NCI-H69 (cell line): ENCODE measurements at places on chromosomes 4 and X.
A peak's percentile ranks its signal among the peaks of the same experiment; 100 is the strongest.

GRCh38 chr4:154516318-154517029 is 24.9 kb upstream of the DCHS2 start:
- DNase-seq, result no peak

GRCh38 chrX:1941321-1941720 is 326.5 kb downstream of the ASMT start:
- no peak for DNase-seq

- no peak for DNase-seq
These were observed 459.5 kb downstream of the RAPGEF2 start for GRCh38 chr4:159562366-159562765.

DNA sequence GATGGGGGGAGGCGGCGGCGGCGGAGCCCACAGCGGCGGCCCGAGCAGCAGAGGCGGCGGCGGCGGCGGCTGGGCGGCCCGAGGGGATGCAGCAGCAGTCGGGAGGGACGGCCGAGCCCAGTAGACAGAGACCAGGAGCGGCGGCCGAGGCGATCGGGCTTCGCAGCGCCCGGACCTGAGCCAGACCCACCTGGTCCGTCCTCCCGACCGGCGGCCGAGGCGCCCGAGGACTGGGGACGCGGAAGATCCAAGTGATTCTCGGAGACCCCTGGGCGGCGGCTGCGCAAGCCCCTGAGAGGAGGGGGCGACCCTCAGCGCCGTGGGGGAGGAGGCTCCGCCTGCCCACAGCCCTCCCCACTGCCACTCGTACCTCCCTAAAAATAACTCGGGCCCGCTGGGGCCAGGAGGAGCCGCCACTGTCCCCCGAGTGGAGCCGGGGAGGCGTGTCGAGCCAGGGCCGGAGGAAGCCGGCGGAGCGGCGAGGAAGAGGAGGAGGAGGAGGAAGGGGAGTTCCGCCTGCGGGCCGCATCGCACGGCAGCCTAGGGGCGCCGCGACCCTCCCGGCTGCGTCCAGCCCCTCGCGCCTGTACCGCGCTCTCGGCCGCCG is 608 bp downstream of the RAPGEF2 start:
- DNase-seq, result peak; percentile 68

- DNase-seq, result no peak
These were observed 248.1 kb downstream of the OPHN1 start for GRCh38 chrX:68185161-68185560.

DNA sequence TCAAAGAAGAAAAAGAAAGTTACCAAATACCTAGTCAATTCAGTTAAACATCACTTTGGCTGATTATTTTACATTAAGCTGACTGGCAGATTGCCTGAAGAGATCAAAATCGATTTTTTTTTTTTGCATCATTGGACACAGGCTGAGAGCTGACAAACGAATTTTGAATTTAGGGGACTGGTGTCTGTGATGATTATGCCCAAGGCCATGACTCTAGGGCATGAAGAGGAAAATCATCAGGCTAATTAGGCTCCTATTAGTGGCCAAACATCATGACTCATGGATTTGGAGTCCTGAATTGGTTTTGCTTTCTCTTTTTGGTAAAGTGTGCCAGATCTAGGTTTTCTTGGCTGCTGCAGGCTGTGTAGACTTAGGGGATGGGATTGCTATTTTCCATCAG is 829.3 kb upstream of the LCORL start:
- DNase-seq, result no peak

GRCh38 chr4:44777115-44777514 is 50.8 kb upstream of the GNPDA2 start:
- DNase-seq, result no peak

- peak; percentile 7 for DNase-seq
These were observed 141.0 kb downstream of the ARX start for GRCh38 chrX:24874604-24875247.

DNA sequence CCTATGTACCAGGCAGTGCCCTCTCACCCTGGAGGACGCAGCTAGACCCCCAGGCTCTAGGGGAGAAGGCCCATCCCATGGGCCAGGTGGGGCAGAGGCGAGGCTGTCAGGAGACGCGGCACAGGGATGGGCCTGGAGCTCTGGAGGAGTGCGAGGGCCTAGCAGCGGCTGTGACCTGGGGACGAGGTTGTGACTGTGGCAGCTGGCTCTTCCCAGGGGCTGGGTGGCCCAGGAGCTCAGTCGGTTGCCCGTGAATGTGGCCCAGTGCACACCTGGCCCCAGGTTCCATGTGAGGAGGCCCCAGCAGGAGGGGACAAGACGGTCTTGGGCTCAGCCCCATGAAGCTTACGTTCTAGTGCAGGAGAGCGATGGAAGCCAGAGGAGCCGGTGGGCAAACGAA is 31.0 kb upstream of the ADRA2C start:
- DNase-seq, result no peak

GRCh38 chr4:38605753-38606586 is 58.0 kb upstream of the KLF3 start:
- DNase-seq, result peak; percentile 81

DNA sequence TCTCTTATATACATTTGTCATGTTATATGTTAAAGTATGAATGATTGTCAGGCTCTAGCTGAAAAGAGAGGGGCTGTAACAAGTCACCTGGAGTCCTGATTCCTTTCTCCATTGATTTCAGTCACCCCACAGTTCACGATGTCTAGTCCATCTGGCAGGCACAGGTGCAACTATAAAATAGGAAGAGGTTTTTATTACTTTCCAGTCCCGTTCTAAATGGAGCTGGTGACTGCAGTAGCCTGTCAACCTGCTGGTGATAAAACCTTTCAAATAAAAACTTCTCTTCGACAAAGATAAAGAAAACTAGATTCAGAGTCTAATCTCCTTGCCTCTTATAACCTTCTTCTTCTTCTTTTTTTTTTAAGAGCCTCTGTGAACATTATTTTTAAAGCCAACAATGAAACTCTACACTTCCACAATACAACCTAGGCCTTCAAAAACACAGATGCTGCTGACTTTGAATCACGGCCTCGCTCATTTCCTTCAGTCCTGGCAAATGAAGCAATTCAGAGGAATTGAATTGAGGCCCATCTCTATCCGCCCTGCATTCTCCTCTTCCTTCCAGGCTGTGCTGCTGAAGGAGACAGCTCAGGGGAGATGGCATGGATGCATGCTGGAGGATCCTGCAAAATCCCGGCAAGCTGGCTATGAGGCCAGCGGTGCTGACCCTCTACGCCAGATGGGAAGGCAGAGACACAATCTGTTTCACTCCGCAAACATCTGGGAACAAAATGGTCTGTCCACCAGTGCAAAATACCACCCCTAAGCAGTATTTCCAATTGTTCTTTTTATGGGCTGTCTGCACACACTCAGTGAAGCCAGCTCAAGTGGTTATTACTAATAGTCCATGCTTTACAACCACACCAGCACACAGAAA is 27.3 kb upstream of the CDKN2AIP start:
- DNase-seq, result peak; percentile 83

DNA sequence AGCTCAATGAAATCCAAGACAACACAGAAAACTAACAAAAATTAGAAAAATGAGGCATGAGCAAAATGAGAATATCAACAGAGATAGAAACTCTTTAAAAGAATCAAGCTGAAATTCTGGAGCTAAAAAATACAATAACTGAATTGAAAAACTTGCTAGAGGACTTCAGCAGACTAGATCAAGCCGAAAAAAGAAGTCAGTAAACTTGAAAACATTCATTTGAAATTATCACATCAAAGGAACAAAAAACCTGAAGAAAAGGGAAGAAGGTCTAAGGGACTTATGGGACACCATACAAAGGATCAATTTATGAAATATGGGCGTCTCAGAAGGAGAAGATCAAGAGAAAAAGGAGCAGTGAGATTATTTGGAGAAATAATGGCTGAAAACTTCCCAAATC is 131.3 kb downstream of the PTCHD1 start:
- DNase-seq, result no peak

GRCh38 chrX:135484641-135485289 is 35.7 kb upstream of the INTS6L start:
- DNase-seq, result peak; percentile 60

DNA sequence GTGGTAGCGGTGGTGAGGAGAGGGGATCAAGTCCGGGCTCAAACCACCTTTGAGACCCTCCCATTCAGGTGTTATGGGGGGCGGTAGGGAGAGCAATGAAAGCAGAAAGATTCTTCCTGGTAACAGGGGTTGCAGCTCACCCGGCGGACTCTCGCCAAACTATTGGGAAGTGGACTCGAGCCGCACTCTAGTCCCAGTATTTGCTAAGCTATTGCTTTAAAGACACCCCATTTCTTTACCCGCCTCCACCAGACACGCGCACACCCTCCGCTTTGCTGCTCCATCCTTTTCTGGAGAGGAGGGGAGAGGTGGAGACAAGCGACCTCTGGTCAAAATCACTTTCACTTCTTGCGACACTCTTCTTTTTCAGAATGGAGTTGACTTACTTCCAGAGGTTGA is 625 bp upstream of the GABRA4 start:
- DNase-seq, result no peak

DNA sequence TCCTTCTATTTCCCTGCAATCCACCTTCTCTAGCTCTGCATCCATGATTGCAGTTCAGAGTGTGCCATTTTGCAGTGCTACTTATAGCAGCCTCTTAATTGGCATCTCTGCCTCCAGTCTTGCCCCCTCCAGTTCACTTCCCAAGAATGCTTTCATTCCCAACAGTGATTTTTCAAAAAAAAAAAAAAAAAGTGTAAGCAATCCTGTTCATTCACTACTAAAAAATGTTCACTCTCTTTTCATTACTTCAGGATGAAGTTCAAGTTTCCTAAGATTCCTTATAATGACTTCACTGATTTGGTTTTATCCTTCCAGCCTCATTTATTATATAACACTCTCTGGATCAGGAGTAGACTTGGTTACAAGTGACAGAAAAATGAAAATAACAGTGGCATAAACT is 124.7 kb upstream of the LNX1 start:
- DNase-seq, result no peak

DNA sequence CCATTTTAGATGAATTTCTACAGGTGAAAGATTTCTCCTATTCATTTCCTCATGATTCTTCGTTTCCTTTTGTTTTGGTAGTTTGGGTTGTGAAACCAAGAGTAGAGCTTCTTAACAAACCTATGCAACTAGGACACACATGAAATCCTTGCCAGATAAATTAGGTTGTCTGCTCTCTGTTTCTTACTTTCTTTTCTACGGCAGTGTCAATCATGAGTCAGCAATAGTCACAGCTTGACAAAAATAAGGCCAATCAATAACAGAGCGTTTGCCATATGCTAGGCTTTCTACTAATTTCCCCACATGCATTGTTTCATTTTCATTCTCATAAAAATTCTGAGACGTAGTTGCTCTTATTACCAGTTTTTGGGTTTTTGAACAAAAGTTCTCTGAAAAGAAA is 20.3 kb downstream of the CLRN2 start:
- DNase-seq, result no peak

DNA sequence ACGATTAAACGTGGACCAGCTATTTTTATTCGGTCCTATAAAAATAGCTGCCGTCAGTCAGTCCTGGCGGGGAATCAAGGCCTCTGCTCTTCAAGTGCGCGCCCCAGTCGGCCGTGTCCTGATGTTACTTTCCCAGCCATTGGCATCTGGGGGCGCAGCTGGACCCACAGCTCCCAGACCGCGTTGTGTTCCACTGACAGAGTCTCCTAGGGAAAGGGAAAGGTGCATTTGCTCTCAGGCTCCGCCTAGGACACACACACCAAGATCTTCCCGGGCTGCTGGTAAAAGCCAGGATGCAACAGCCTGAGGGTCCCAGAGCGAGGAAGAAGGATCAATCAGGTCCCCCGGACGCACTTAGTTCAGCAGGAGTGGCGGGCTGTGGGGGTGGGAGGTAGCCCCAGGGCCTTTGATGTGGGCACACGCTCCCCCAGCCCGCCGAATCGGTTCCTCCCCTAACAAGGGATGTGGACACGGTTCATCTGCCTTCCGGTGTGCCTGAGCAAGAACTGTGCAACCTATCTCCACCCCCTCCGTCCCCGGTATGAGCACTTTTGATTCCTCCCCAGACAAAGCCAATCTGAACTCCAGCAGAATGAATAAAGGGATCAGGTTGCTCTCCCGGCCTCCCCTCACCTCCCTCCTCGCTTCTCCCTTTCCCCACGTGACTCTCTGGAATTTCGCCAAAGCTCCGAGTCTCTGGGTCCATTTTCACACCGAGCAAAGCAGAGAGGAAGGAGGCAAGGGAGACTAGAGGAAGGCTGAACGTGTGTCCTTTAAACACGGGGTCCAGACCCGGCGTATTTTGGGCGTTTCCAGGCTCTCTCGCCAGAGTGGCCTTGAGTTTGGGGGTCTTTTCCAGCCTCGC is 626 bp upstream of the FRAS1 start:
- peak; percentile 97 for DNase-seq

DNA sequence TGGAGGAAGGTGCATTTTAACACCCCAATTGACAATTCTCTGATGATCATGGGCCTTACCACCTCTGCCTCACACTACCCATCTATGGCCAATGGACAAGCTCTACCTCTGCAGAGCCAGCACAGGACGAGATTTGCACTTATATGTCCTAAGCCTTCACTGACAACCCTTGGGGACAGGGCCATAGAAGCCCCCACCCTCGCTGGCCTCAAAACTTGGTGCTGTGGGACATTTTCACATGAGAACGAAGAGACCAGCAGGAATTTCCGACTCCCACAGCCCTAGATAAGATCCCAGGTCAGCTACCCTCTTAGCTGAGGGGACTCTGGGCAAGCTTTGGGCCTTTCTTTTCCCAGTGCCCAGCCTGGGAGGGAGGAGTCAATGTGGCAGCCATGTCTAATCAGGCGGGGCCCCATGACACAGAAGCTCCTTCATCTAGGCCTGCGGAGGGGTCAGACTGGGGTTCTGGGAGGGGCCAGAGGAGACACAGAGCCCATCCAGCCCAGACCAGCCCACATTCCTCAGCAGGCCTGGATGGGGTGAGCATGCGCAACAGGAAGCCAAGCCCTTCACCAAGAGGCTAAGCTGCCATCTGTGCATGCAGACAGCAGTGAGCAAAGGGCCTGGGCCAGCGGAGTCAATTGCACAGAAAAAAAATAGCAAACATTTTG is 12.1 kb downstream of the PJA1 start:
- no peak for DNase-seq

- peak; percentile 69 for DNase-seq
These were observed 124.3 kb upstream of the TRIM2 start for GRCh38 chr4:153079857-153080391.
